ENCODE measurements at places on chromosomes 3 and 15.

DNA sequence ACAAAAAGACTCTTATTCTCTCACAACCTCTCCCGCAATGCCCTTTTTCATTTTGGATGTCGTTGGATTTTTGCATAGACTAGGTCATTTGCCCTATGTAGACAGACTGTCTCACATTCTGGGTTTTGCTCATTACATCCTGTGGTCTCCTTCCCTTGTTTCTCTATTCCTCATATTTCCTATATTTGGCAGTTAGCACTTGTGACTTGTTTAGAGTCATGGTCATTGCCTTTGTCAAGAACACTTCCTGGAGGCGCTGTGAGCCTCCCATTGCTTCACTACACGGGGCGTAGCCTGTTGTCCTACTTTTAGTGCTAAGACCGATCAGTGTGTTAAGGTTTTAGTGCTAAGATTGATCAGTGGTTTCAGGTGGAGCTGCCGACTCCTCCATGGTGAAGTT is 16.1 kb upstream of the TATDN2 start:
- ATAC-seq, result no peak

DNA sequence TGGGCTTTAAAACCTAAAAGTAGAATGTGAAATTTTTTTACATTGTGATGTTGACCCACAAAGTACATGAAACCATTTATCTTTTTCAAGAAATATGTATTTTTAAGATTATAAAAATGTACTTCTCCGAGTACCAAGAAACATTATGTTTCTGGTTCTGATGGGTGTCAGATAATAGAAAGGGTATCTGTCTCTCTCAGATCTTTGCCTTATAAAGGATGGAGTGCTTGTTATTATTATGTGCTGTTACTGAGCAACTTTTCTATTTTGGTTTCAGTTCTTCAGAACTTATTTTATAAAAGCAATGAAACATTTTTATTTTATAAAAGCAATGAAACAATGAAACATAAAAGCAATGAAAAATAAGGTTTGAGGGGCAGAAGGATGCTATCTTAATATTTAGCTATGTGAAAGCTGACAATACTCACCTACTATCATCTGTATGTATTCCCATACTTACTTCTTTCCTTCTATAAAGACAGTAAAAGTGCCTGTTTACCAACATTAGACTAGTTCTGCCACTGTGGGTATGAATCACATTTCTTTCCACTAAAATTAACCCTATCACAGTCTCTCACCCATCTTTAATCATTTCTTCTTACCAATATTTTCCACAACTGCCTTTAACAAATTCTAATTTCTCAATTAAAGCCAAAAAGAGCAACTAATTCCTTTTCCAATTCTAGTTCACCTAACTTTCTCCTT is 540.7 kb upstream of the KCNMB2 start:
- ATAC-seq, result no peak

DNA sequence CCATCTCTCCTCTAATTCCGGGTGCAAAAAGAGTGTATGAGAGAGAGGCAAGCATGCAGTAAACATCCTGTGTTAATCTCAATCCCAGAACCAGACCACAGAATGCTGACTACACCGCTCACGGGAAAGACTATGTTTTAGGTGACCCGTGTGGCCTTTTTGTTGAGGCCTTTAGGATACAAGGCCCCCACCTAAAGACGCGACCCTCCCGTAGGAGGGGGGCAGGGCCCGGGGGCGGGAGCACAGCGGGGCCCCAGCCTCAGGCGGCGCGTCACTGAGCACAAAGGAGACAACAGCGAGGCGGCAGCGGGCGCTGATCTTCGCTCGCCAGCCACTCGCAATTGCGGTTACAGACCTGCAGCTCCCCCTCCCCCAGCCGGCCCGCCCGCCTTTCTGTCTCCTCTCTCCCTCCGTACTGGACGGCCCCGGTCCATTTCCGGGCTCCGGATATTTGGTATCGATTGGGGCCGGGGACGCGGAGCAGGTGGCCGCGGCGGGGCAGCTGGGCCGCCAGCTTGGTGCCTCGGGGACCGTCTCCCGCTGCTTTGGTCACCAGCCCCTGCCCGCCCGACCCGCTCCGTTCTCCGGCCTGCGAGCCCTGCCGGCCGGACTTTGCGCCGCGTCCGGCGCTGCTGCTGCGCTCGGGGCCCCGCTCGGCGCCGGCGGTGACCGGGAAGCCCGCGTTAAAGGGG is at the start of gene CCDC50:
Gene CCDC50 (plus strand): TSS at position 433 of the 692 bp plus-strand sequence. CDS start 281 bp downstream, outside the sequence.
- ATAC-seq, result peak; percentile 87

GRCh38 chr3:197229836-197230235 is 68.6 kb downstream of the DLG1 start:
- no peak for ATAC-seq

DNA sequence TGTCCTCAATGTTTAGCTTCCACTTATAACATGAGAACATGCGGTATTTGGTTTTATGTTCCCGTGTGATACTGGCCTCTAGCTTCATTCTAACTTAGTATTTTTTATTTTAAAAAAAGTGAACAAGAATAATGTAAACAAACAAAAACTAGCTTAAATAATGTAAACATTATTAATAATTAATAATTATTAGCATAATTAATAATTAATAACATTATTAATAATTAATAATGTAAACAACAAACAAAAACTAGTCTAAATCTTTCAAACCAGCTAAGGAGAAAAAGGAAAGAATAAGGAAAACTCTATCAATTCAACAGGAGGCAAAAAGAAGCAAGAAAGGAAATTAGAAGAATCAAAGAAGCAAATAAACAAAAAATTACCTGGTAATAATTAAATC is 66.2 kb upstream of the CLSTN2 start:
- no peak for ATAC-seq

- no peak for ATAC-seq
These were observed 155.1 kb downstream of the IGF1R start for GRCh38 chr15:98803228-98804056.
